Activated naive CD4-positive, alpha-beta T cell (primary cell): ENCODE measurements at places on chromosomes 6 and 20.
A peak's percentile ranks its signal among the peaks of the same experiment; 100 is the strongest.

DNA sequence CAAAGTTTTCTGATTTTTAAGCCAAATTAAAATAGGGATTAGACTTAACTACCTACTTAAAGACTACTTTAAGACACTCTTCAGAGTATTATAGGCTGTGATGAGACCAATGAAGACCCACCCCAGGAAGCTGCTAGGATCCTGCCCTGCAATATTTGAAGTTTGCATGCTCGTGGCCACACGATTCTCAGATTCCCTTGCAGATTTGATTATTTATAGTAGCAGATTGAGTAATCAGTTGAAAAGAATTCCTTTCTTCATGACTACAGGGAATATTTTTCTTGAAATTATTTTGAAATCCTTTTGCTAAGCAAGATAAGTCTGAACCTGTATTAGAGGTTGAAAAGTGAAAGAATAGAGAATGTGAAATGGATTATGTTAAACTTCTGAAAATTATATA, 122.3 kb downstream of the B3GAT2 start:
- DNase-seq = no peak

GRCh38 chr20:50719328-50719727, 12.1 kb upstream of the PARD6B start:
- DNase-seq = no peak

DNA sequence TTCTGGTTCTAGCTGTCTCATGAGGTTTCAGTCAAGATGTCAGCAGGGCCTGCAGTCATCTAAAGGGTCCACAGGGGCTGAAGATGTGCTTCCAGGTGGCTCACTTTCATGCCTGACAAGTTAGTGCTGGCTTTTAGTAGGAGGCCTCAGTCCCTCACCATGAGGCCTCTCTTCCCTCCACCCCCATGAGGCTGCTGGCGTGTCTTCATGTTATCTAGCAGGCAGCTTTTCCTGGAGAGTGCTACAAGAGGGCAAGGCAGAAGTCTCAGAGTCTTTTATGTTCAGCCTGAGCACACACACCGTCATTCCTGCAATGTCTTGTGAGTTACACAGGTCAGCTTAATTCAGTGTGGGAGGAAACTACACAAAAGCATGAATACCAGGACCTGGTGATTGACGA, 769.9 kb downstream of the HDGFL1 start:
- DNase-seq = no peak

DNA sequence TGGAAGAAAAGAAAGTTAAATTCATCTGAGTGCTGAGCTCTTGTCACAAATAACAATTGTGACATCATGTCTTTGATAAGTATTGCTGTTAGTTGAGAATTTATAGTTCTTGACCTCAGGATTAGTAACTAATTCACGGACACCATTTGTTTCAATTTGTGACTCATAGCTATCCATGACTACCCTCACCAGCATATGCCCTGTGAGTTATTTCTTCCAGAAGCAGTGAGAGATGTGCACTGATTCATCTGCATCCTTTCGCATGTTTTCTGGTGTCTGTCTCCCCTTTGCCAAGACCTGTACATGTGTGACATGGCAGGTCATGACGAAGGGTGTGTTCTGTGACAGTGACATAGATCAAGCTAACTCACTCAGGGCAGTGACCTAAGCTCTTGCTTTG, 86.9 kb downstream of the SOBP start:
- no peak for DNase-seq

- DNase-seq = no peak
Observed at GRCh38 chr6:69861986-69862385, 4.4 kb upstream of the COL19A1 start.

DNA sequence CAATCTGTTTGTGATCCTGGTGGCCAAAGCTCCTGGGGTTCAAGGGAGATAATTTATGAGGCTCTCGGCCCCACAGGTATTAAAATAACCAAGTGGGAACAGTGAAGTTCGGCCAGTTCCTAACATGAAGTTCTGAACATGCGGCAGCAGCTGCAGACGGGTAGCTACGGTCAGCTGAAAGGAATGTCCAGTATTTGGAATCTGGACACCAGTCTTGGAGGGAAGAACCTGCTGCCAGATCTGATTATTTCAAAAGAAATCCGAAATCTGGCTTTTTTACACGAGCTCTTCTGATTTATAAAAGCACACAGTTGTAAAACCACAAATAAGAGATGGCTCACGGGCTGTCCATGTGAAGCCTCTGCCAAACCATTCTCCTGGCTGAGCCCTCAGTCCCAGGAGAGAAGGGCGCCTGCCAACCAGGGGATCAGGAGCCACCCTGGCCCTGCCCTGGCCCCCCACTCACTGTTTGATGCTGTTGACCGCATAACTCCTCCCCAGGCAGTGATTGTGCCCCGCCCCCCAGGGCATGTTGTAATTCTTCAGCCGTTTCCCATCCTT, 28.2 kb upstream of the KCNB1 start:
- no peak for DNase-seq

GRCh38 chr6:150531957-150532356, 67.7 kb upstream of the PLEKHG1 start:
- no peak for DNase-seq

DNA sequence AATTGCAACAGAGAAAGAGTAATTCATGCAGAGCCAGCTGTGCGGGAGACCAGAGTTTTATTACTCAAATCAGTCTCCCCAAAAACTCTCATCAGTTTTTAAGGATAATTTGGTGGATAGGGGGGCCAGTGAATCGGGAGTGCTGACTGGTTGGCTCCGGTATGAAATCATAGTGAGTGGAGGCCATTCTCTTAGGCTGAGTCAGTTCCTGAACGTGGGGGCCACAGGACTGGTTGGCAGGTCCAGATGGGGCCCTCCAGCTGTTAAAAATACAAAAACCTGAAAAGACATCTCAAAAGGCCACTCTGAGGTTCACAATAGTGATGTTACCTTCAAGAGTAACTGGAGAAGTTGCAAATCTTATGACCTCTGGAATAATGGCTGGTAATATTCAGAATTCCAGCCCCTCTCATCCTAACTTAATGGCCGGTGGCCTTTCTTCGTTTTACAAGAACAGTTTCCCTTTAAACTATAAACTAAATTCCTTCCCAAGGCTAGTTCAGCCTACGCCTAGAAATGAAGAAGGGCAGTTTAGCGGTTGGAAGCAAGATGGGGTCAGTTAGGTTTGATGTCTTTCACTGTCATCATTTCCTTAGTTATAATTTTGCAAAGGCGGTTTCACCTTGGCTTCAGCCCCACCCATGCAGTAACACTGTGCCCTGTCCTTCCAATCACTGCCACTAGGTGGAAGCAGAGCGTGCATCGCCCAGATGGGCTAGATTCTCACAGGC, 6.8 kb upstream of the MICA start:
- peak; percentile 83 for DNase-seq

DNA sequence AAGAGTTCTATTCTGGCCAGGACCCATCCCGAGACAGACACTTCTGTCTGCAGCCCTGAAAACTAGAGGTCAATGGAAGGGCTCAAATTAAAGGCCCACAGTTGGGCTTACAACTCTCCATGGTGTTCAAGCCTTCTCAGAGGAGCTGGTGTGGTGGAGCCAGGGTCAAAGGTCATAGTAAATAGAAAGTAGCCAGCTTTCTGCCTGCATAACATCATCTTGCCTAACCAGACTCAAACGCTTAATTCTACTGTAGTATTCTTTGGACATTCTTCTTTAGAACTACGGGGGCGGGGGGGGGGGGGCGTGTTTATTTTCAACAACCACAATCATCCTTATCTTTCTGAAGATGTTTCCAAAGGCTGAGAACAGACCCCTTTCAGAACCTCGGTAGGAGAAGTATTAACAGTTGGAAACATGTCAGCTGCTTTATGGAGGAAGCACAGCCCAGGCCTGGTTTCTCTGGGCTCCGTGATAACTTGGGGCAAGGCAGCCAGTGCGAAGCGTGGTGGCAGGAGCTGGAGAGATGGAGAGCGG, 1.5 kb upstream of the RREB1 start:
- DNase-seq = no peak

GRCh38 chr6:135128268-135128914, 52.7 kb upstream of the MYB start:
- DNase-seq = peak; percentile 2
